ENCODE measurements at places on chromosomes 2 and 18. TPM values are rescaled to one million over a fixed set of nuclear protein-coding genes. Genes with fewer than 3 reads are reported as not detected.
A peak's percentile ranks its signal among the peaks of the same experiment; 100 is the strongest.

Gene USP37
- total RNA-seq, result 24.4 TPM

Gene MZT2B
- total RNA-seq, result 254 TPM

Gene CYB5A
- 3.7 TPM for total RNA-seq

Gene DAW1
- not detected for total RNA-seq

Gene PROC
- total RNA-seq, result not detected

Gene GPR75
- 1.6 TPM for total RNA-seq

Gene GALR1
- total RNA-seq, result not detected

Gene POTEC
- total RNA-seq, result not detected

DNA sequence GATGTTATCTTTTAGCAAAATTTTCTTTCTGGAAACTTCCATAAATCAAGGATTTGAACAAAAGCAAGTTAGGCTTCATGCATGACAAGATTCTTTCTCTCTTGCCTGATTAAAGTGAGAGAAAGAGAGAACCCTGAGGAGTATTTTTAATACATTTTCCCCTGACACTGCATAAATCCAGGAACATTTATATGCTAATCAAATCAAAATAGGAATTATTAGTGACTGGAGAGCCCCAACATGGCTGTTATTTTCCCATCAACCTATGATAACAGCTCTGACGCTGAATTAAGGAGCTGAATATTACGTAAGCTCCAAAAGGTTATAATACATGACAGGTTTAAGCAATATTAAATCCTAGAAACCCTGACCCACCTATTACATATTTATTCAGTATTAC, 930.2 kb upstream of the PIK3C3 start:
- H3K4me1 ChIP-seq, result no peaks in the 10 kb centered on the region
- H3K27me3 ChIP-seq, result no peaks in the 10 kb centered on the region
- no peak overlapping the region for H3K27ac ChIP-seq
- no peaks in the 10 kb centered on the region for H3K36me3 ChIP-seq

- H3K4me3 ChIP-seq, result no peak overlapping the region
- no peak for DNase-seq
- no peak overlapping the region for H3K27ac ChIP-seq
- no peaks in the 10 kb centered on the region for H3K27me3 ChIP-seq
- H3K36me3 ChIP-seq, result no peaks in the 10 kb centered on the region
Measured at GRCh38 chr2:217895070-217895635, 107.6 kb downstream of the TNS1 start.

- H3K4me1 ChIP-seq, result no peaks in the 10 kb centered on the region
- H3K36me3 ChIP-seq, result no peaks in the 10 kb centered on the region
- no peak overlapping the region for H3K27ac ChIP-seq
- DNase-seq, result no peak
- no peak overlapping the region for H3K4me3 ChIP-seq
Measured at GRCh38 chr18:31555971-31556747, 35.5 kb upstream of the TTR start.

DNA sequence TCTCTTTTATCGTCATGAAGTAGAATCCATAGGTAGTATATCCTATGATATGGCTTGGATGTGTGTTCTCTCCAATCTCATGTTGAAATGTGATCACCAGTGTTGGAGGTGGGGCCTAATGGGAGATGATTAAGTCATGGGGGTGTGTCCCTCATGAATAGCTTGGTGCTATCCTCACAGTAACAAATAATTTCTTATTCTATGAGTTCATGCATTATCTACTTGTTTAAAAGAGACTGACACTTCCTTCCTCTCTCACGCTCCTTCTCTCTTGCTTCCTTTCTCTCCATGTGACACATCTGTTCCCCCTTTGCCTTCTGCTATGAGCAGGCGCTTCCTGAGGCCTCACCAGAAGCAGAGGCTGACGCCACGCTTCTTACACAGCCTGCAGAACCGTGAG, 165.6 kb downstream of the MREG start:
- H3K27ac ChIP-seq, result no peak overlapping the region
- no peaks in the 10 kb centered on the region for H3K27me3 ChIP-seq
- H3K4me3 ChIP-seq, result no peak overlapping the region
- DNase-seq, result peak; percentile 13
- no peaks in the 10 kb centered on the region for H3K36me3 ChIP-seq

DNA sequence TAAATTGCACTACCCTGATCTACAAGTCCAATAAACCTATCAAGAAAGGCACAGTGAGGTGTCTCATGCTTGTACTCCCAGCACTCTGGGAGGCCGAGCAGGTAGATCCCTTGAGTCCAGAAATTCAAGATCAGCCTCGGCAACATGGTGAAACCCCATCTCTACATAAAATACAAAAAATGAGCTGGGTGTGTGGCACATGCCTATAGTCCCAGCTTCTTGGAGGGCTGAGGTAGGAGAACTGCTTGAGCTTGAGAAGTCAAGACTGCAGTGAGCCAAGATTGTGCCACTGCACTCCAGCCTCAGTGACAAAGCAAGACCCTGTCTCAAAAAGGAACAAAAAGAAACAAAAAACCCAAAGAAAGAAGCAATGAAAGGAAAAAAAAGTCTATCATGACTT, 58.9 kb downstream of the ROCK2 start:
- no peak overlapping the region for H3K27ac ChIP-seq
- H3K4me1 ChIP-seq, result no peaks in the 10 kb centered on the region
- DNase-seq, result no peak
- H3K27me3 ChIP-seq, result no peaks in the 10 kb centered on the region
- no peak overlapping the region for H3K4me3 ChIP-seq

DNA sequence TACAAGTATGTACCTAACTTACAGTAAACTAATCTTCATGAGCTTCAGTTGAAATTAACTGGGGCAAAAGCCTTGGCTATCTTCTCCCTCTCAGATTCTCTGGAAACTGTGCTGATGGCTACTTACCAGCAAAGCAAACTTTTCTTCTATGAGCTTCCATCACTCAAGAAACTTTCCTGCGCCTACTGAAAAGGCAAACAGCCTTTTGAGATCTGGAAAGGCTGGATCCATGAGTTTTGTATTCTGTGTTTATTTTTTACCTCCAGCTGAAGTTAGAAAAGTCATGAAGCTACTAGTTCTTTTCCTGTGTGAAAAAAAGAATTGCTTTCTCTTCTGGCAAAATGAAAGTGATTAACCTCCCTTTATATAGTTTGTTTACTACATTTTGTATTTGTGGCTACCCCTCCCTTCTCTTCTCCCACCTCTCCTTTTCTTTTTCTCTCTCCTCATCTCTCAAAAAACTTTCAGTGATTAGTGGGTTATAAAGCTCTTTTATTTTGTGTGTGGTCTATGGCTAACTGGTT, 49.2 kb upstream of the RNF152 start:
- no peak overlapping the region for H3K4me3 ChIP-seq
- H3K27me3 ChIP-seq, result no peaks in the 10 kb centered on the region
- no peak overlapping the region for H3K27ac ChIP-seq
- no peaks in the 10 kb centered on the region for H3K36me3 ChIP-seq

GRCh38 chr2:26196683-26197418, 24.0 kb downstream of the GAREM2 start:
- DNase-seq, result no peak
- H3K4me1 ChIP-seq, result no peaks in the 10 kb centered on the region
- H3K36me3 ChIP-seq, result peaks cover 85% of the 10 kb centered on the region
- H3K27ac ChIP-seq, result no peak overlapping the region
- no peaks in the 10 kb centered on the region for H3K27me3 ChIP-seq
- H3K4me3 ChIP-seq, result no peak overlapping the region

- DNase-seq, result no peak
- H3K4me1 ChIP-seq, result no peaks in the 10 kb centered on the region
- no peak overlapping the region for H3K27ac ChIP-seq
- no peaks in the 10 kb centered on the region for H3K36me3 ChIP-seq
Measured at GRCh38 chr18:24703316-24703715, 242.9 kb downstream of the HRH4 start.

DNA sequence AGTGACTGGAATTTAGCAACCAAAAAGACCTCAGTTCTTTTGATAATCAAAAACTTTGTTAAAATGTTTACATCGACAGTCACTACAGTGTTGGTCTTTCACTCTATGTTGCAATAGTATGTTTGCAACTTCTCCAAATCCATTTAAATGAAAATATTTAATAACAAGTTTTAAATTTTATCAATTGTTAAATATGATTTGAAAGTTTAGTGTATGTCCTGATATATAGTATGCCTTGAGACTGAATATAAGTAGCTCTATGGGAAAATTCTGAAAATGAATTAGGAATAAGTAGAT, 109.9 kb downstream of the ANKRD44 start:
- DNase-seq, result no peak
- peaks cover 21% of the 10 kb centered on the region for H3K36me3 ChIP-seq
- H3K27ac ChIP-seq, result peak overlapping the region; percentile 84
- H3K4me1 ChIP-seq, result peaks cover 73% of the 10 kb centered on the region
- H3K4me3 ChIP-seq, result no peak overlapping the region
- H3K27me3 ChIP-seq, result no peaks in the 10 kb centered on the region

DNA sequence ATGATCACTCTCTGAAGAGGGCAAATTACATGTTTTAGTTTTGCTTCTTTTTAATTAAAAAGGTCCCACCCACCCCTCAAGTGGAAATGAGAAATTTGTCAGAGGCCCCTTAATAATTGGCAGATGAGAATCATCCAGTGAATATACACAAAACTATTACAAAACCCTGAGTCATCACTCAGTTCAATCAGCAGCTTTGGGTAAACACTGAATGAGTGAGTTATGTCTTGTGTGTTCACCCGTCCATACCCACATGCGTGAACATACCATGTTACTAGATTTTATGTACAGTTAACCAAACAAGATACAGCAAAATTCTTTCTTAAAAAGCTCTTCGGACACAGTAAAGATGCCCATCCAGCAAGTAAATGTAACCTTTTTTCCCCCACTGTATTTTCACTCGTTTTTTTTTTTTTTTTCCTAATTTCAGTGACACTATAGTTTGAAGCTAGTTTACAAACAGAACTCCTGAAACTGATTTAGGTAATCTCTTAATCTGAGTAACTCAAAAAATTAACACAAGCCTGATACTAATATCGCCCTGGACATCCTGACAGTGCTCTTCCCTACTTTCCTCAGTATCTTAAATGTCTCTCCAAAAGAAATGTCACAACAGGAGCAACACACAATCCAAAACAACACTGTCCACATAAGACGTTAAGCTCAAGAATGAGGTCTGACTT, 1.4 kb downstream of the PSME4 start:
- no peaks in the 10 kb centered on the region for H3K27me3 ChIP-seq
- peaks cover 52% of the 10 kb centered on the region for H3K4me1 ChIP-seq
- H3K36me3 ChIP-seq, result peaks cover 6% of the 10 kb centered on the region

DNA sequence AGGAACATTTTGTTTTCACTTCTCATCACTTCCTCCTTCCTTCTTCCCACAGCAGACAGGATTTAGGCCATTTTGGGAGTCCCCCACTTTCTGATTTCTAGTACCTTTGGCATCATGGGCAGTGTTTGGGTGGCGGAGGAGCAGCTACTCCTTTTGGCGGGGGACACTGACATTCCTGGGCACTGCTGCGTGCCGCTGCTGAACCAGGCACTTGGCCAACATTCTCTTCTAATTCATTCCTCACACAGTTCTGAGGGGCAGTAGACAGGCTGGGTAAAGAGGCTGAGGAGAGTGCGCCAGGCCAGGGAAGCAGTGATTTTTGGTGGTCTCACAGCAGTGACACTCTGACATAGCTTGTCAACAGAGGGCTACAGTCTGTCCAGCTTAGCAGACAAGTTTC, 270.2 kb downstream of the LOXHD1 start:
- no peaks in the 10 kb centered on the region for H3K36me3 ChIP-seq
- no peak for DNase-seq
- H3K27ac ChIP-seq, result no peak overlapping the region
- no peak overlapping the region for H3K4me3 ChIP-seq
- no peaks in the 10 kb centered on the region for H3K4me1 ChIP-seq
- no peaks in the 10 kb centered on the region for H3K27me3 ChIP-seq

- no peaks in the 10 kb centered on the region for H3K36me3 ChIP-seq
- H3K27ac ChIP-seq, result no peak overlapping the region
- H3K4me3 ChIP-seq, result no peak overlapping the region
- DNase-seq, result no peak
- no peaks in the 10 kb centered on the region for H3K4me1 ChIP-seq
Measured at GRCh38 chr2:98180456-98180855, 93.5 kb downstream of the VWA3B start.

GRCh38 chr2:189569295-189569910, 11.2 kb downstream of the SLC40A1 start:
- no peaks in the 10 kb centered on the region for H3K27me3 ChIP-seq
- peaks cover 19% of the 10 kb centered on the region for H3K36me3 ChIP-seq
- DNase-seq, result no peak
- peaks cover 6% of the 10 kb centered on the region for H3K4me1 ChIP-seq
- H3K27ac ChIP-seq, result peak overlapping the region; percentile 57
- H3K4me3 ChIP-seq, result no peak overlapping the region

GRCh38 chr2:121260370-121261154, 24.4 kb downstream of the TFCP2L1 start:
- H3K27ac ChIP-seq, result no peak overlapping the region
- no peak overlapping the region for H3K4me3 ChIP-seq
- H3K4me1 ChIP-seq, result no peaks in the 10 kb centered on the region
- H3K27me3 ChIP-seq, result peaks cover 9% of the 10 kb centered on the region
- H3K36me3 ChIP-seq, result no peaks in the 10 kb centered on the region

GRCh38 chr18:76955524-76956170, 133.3 kb downstream of the ZNF236 start:
- H3K27me3 ChIP-seq, result no peaks in the 10 kb centered on the region
- H3K36me3 ChIP-seq, result peaks cover 68% of the 10 kb centered on the region
- H3K4me3 ChIP-seq, result no peak overlapping the region
- no peak for DNase-seq

DNA sequence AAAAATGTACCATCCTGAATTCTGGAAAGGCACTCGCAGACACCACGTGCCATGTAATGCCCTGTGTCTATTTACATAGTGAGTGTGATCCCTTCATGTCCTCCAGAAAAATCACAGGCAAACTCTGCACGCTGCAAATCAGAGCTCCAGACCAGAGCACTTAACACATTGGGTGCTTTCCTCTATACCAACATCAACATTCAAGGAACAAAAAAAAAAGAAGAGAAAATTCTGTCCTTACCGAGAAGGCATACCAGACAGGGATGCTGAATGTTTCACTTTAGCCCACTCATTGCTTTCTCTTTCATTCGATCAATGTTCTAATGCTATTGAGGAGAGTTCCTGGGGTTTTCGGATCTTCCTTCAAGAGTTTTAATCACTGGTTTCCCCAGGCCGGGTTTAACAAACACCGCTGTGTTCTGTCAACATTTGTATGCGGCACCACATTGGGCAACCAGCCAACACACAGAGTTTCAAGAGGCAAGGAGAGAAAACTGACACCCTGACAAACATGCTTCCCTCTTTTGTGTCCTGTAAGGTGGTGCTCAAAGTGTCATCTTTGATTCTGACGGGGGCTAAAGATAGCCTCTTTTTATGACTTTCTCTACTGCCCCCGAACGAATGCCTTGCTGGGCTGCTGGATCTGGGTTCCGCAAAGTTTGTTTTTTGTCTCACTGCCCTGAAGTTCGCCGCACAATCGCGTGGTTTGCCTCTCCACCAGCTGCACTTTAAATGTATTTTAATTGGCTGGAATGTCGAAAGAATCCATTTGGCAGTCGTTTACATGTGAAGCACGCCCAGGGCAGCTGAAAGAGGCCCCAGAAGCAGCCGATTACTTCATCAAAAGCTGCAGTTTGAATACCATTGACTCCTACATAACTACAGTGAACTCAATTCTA, 106.4 kb upstream of the NCKAP5 start:
- no peak for DNase-seq
- no peak overlapping the region for H3K27ac ChIP-seq
- H3K4me1 ChIP-seq, result no peaks in the 10 kb centered on the region
- no peaks in the 10 kb centered on the region for H3K27me3 ChIP-seq

GRCh38 chr2:46246790-46247189, 50.4 kb upstream of the EPAS1 start:
- H3K27ac ChIP-seq, result no peak overlapping the region
- no peaks in the 10 kb centered on the region for H3K27me3 ChIP-seq
- H3K36me3 ChIP-seq, result no peaks in the 10 kb centered on the region
- no peak overlapping the region for H3K4me3 ChIP-seq
